ENCODE measurements at places on chromosomes 12 and 14.

GRCh38 chr14:22977684-22978486 is 4.5 kb downstream of the AJUBA start:
- DNase-seq, result no peak

- no peak for DNase-seq
Measured at GRCh38 chr14:93879362-93879983, 47.7 kb upstream of the FAM181A start.

DNA sequence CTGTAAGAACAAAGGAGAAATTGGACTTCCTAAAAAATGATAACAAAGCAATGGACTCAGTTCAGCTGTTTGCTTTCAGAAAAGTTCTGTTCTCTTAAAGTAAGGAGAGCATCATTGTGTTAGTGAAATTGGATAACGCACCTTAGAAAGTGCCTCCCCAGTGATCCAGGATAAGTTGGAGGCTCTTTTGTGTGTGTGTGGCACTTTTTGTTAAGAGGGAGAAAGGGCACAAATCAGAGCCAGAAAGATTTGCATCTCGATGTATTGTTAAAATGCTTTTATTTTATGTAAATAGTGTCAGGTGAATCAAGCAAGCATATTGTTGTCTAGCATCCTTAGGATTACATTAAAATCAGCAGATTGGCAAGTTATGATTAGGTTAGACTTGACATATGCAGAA is 2.1 kb downstream of the STK38L start:
- no peak for DNase-seq

- DNase-seq, result no peak
Measured at GRCh38 chr12:114063435-114063834, 97.3 kb upstream of the RBM19 start.

GRCh38 chr14:21796916-21797315 is 123.3 kb upstream of the OR4E1 start:
- DNase-seq, result no peak

DNA sequence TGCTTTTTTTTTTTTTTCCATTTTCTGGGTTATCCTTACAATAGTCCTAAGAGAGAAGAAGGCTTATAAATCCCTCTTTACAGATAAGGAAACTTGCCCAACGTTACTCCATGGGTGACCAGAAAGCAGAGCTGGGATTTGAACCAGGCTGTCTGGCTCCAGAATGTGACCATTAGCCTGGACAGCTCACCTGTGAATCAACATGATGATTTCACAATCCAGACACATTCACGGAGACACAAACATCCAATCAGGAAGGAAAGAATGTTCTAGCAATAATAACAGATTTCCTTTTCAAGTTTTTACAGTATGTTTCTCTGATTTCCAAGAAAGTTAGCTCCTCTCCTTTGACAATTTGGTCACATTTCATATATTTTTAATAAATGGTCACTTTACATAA is 118.3 kb downstream of the GALC start:
- no peak for DNase-seq

- no peak for DNase-seq
Measured at GRCh38 chr14:31060253-31060875, 34.2 kb upstream of the STRN3 start.

DNA sequence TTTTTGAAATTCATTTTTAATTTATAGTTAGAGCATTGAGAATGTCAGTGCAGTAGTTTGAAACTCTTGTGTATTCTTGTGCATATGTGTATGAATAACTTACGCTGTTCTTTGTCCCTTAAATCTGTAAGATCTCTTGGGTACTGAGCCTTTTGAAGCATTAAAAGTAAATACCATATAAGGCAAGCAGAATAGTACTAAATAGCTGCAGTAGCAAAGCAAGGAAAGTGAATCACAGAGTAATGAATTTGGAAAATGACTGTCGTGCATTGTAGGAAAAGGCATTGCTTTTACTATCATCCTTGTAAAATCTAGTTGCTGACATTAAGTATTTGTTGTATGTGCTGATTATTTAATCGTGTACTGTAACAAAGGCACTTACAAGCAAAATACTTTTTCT is 12.1 kb downstream of the CNOT2 start:
- no peak for DNase-seq

GRCh38 chr14:89428546-89429198 is 11.6 kb upstream of the FOXN3 start:
- DNase-seq, result no peak
